Naive B cell (primary cell): ENCODE measurements at places on chromosomes 5 and 9. TPM values are rescaled to one million over a fixed set of nuclear protein-coding genes. Genes with fewer than 3 reads are reported as not detected.

DNA sequence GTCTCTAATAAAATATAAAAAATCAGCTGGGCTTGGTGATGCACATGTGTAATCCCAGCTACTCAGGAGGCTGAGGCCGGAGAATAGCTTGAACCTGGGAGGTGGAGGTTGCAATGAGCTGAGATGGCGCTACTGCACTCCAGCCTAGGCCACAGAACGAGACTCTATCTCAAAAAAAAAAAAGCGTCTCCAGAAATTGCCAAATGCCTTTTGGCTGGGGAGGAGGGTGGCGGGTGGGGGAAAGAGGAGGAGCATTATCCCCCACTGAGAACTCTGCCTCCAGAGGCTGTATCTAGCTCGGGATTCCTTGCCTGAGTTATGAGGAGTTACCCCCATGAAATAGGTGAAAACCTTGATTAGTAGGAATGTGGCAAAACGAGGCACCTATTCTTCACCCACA, 4.8 kb downstream of the ROPN1L start:
- DNase-seq: no peak

GRCh38 chr9:119453490-119453911, 84.3 kb upstream of the BRINP1 start:
- DNase-seq: no peak

The PDLIM4 gene
- polyA plus RNA-seq: not detected

The CYLC2 gene
- not detected for polyA plus RNA-seq
